ENCODE measurements at places on chromosomes 1 and 21. TPM values are rescaled to one million over a fixed set of nuclear protein-coding genes. Genes with fewer than 3 reads are reported as not detected.

FAM78B gene
- 0.31 TPM for total RNA-seq

KRTAP19-1 gene
- total RNA-seq = not detected

PALMD gene
- 0.23 TPM for total RNA-seq

ANGPTL3 gene
- not detected for total RNA-seq

SLC5A3 gene
- total RNA-seq = 2.2 TPM

NCF2 gene
- total RNA-seq = 1.5 TPM
